Stimulated activated CD4-positive, alpha-beta T cell treated with anti-CD3 and anti-CD28 coated beads, Interleukin-4, amount 100 ng/mL, for 4 hours (primary cell): ENCODE measurements at places on chromosomes 6 and 20.

DNA sequence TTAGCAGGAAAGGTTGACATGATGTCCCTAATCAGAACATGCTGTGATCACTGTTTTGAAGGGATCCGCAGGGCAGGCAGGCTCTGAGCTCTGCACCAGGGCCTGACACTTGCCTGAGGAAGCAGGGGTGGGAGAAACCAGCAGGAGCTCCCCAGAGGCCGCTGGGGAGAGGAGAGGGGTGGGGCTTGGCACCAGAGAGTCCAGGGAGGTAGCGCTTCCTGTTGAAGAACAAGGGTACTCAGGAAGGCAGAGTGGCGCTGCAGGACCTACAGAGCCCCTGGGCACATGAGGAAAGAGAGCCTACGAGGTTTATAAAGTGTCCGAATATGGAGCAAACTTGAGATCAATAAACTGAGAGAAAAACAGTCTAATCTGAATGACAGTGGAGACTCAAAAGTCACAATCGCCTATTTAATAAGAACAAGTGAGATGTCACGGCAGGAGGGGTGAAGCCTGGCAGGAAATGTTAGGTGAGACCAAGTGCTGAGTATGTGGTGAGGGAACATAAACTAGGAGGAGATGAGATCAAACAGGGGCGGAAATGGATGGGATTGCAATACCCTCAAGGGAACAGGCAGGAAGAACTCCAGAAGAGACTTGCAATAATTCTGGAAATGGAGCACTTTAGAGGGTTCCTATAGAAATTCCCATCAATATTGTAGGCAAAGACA, 5.8 kb upstream of the TBXT start:
- no peak for DNase-seq

DNA sequence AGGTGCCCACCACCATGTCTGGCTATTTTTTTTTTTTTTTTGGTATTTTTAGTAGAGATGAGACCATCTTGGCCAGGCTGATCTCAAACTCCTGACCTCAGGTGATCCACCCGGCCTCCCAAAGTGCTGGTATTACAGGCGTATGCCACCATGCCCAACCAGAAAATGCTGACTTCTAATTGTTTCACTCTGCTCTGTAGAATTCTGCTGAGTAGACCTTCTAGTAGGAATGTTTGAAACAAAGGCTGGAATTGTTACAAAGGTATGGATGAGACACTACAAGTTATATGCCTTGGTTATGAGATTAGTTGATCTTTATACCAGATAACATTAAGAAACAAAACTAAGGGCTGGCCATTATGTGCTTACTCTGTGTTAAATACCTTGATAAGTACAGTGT, 44.8 kb downstream of the MEP1A start:
- no peak for DNase-seq

GRCh38 chr20:3760655-3761348, 6.8 kb downstream of the ADISSP start:
- no peak for DNase-seq

- no peak for DNase-seq
These were observed 396.7 kb upstream of the JARID2 start for GRCh38 chr6:14849185-14849584.

GRCh38 chr6:3139090-3139903, 18.0 kb downstream of the TUBB2A start:
- no peak for DNase-seq

DNA sequence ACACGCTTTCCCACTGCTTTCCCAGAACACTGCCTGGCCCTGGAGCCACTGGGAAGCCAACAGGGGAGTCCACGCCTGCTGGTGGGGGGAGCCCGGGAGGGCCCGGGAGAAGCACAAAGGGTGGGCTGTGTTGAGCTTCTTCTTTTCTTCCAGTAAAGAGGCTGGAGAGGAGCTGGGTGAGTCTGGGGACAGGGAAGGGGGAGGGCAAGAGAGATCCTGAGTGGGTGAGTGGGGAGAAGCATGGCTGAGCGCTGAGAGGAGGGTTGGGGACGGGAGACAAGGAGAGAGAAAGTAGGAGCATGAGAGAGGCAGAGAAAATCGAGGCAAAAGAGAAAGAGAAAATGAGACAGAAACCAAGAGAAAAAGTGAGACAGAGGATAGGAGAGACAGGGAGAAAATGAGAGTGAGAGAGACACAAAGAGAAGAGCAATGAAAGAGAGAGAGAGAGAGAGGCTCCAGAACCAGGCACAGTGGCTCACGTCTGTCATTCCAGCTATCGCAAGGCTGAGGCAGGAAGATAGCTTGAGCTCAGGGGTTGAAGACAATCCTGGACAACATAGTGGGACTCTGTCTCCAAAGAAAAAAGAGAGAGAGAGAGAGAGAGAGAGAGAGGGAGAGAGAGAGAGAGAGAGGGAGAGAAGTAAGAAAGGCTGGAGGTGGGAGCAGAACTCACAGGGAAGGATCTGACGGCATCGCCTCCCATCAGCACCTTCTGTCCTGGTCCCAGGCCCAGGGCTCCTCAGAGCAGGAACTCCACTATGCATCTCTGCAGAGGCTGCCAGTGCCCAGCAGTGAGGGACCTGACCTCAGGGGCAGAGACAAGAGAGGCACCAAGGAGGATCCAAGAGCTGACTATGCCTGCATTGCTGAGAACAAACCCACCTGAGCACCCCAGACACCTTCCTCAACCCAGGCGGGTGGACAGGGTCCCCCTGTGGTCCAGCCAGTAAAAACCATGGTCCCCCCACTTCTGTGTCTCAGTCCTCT, 2.0 kb downstream of the LST1 start:
- no peak for DNase-seq

DNA sequence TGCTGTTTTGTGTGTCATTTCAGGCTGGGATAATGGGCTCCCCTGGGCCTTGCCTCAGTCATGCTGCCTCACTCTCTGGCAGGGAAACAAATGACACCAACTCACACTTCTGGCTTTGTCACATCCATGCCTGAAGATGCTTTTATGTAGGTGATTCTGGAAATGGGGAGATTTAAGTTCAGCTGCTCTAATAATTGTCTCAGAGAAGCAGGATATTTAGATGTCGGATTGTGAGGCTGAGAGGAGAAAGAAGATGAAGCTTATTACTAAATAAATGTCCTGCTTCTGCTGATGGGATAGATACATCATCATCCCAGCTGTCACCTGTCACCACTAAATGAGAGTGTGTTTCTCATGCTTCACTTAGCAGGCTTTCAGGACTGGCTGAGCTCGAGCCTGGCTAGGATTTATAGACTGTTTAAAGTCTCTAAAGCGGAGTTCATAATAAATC, 480.2 kb upstream of the SPTLC3 start:
- no peak for DNase-seq

- DNase-seq: no peak
These were observed 95.2 kb downstream of the PLCB1 start for GRCh38 chr20:8227293-8227692.

- no peak for DNase-seq
These were observed 199.8 kb downstream of the SMOC2 start for GRCh38 chr6:168640768-168641167.

GRCh38 chr6:166662690-166663089, 35.6 kb upstream of the RPS6KA2 start:
- DNase-seq: no peak

DNA sequence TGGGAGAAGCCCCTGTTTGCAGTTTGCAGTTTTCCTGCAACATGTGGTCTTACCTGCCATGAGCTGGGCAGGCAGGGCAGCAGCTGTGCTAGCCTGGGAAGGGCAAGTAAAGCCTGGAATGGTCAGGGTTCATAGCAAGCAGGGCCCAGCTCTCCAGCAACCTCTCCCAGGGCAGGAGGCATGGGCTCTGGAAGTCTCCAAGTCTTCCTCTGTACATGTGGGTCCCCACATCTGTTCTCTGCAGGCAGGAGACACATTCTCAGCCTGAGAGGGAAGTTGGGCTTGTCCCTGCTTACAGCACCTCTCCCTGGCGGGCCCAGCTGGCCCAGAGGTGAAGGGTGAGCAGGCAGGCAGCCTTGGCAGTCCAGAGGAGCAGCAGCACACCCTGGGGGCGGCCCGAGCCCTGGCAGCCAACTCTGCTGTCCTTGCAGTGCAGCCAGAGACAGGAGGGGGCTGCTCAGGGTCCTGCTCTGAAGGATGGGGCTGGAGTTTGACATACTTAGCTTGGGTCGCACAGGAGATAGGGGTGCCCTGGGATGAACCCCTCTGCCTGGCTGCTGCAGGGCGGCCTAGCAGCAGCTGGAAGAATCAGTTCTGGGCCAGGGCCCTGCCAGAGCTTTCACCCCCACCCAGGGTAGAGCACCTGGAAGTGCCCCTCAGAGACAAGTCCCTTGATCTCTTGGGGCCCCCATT, 176.0 kb downstream of the MRPL14 start:
- DNase-seq: no peak

- no peak for DNase-seq
These were observed 80.8 kb downstream of the RPP40 start for GRCh38 chr6:4923081-4923480.

- DNase-seq: no peak
These were observed 9.6 kb upstream of the LY6G5C start for GRCh38 chr6:31690231-31691077.

GRCh38 chr6:139823099-139823807, 448.8 kb upstream of the CITED2 start:
- DNase-seq: no peak

GRCh38 chr6:23455754-23456153, 670.3 kb upstream of the NRSN1 start:
- DNase-seq: no peak

DNA sequence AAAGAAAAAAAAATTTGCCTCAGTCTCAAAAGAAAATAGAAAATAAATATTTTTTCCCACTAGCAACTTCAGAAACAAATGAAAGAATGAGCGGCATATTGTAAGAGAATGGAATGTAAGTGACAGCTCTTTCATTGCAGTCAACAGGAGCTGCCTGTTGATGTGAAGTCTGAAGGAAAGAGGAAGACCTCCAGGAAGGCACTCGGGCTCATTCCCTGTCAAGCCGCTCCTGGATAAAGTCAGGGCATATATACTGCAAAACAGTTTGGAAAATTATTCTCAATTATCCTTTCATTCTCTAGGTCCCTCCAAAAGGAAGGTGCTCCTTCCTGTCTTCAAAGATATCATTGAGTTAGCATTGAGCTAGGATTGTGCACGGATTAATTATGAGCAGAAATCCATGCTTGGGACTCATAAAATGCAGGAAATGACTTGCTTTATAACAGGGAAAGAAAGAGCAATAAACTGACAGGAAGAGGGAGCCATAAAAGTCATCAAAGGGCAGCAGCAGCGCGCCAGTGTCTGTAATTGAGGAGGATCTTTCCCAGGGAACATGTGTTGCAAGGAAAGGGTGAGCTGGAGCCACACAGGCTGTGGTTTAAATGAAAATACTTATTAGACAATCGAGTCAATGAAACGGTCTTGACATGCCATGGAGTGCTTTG, 218.2 kb downstream of the C6orf118 start:
- no peak for DNase-seq

DNA sequence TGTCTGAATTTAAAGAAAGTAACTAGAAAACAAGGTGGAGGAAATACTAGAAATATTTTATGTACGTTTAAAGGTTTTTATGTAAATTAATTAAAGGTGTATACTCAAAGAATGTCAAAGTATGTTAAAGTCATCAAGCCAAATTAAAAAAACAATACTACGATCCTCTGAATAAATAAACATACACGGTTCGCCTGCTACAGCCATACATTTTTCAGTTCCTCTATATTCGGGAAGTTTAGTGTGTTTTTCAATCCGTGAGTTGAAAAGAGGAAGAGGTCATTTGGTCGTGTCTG, 626 bp downstream of the STX7 start:
- DNase-seq: no peak

- no peak for DNase-seq
These were observed 100.7 kb downstream of the CDH26 start for GRCh38 chr20:60058879-60059278.

GRCh38 chr6:75211920-75212590, 6.2 kb upstream of the COL12A1 start:
- no peak for DNase-seq

DNA sequence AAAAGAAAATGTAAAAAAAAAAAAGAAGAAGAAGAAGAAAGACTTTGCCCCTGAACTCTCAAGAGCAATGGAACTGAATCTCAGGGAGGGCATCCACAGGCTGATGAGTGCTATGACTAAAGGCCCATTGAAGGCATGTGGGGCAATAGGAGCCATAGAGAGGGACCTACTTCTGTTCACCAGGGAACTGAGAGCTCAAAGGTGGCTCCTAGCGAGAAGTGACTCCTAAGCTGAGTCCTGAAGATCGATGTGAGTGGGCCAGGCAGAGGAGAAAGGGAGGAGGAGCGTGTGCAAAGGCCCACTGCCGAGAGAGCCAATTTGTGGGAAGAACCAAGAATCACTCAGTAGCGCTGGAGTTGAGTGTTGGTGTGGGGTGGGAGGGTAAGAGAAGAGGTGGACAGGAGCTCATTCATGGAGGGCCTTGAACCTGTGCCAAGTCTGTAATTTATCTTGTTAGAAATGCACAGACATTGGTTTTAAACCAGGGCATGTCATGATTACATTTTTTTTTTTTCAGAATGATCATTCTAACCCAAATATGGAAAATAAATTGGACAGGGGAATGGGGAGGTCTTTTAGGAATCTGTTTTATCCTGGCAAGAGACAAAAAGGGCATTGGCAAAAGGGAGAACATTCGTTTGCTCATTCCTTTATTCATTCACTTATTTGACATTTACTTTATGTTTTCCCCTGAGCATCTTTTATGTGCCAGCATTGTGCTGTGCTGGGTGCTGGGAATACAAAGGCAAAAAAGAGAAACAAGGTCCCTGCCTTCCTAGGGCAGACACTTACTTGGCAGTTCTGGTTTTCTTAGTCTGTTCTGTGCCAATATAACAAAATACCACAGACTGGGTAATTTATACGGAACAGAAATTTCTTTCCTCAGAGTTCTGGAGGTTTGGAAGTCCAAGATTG, 67.4 kb upstream of the DSP start:
- no peak for DNase-seq

GRCh38 chr20:18057101-18057993, at the start of gene OVOL2:
Gene OVOL2 (minus strand): TSS chr20:18057916. CDS start chr20:18057634, 282 bp downstream.
- no peak for DNase-seq

DNA sequence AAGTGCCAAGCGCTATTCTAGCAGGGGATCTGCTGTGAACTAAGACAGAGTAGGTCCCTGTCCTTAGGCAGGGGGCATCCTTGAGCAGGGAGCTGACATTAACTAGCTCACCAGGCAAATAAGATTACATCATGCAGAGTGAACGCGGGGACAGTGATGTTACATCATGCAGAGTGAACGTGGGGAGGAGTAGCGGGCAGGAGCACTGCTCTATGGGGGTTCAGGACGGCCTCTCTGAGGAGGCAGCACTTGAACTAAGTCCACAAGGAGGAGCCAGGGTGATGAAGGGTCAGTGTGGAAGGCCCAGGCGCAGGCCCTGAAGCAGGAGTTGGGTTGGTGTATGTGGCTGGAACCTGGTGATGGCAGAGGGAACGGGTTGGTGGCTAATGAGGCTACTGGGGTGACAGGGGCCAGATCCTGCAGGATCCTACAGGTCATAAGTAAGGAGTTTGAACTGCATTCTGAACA, 38.7 kb downstream of the KAT14 start:
- DNase-seq: no peak

- DNase-seq: peak; percentile 53
These were observed 114.5 kb downstream of the SLC22A3 start for GRCh38 chr6:160462551-160463109.
